ENCODE measurements at places on chromosomes 12 and 14.

GRCh38 chr14:52977798-52978197, 26.9 kb upstream of the FERMT2 start:
- no peak for DNase-seq

GRCh38 chr12:64582862-64583261, 27.4 kb upstream of the RASSF3 start:
- DNase-seq = no peak

GRCh38 chr14:22778084-22778483, 11.6 kb downstream of the OXA1L start:
- no peak for DNase-seq

DNA sequence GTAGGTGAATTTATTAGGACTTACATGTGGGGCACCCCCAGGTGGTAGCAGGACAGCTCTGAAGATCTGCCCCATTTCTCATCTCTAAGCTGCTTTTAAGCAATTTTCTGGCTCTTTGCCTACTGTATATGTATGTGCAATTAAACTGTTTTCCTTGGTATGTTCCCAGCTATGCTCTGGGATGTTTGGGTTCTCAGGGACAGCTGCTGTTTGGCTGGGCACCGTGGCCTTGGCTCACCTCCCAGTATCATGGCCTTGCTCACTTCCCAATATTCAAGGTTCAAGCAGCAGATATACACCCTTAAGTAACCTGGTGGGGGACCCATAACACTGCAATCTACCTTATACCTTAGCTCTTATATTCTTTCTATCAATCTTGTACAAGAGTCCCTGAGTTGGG, 53.7 kb upstream of the KITLG start:
- DNase-seq = no peak

- DNase-seq = no peak
These were observed 27.4 kb upstream of the BTBD6 start for GRCh38 chr14:105220699-105221597.

DNA sequence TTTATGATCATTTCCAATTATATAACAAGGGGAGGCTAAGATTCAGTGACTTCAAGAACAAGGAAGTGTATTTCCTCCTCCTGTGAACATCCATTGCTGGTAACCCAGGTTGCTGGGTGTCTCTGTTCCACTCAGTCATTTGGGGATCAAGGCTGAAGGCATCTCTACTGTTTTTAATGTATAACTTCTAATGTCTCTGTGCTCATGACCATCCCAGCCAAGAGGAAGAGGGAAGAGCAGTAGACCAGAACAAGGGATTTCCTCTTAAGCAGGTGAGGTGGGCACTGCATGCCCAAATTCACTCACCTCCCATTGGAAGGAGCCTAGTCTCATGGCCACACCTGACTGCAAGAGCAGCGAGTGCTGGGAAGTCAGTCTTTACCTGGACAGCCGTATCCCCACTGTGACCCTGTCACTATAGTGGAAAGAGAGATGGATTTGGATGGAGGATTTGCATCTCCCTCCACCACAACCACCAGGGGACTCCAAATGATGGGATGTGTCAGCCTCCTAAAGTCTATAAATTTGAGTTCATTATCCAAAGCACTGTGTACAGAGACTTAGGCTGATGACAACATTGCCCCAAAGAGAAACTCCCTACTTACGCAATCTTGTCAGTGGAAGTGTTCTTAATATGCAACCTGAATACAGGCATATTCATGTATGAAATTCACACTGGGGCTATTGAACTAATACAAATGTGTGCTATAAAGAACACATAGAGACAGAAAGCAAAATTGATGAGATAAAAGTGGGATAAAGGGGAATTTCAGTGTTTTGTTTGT, 368.7 kb downstream of the TMEM132D start:
- DNase-seq = no peak

GRCh38 chr12:18165422-18165871, 75.5 kb upstream of the RERGL start:
- no peak for DNase-seq

- DNase-seq = no peak
These were observed 841.1 kb downstream of the NRXN3 start for GRCh38 chr14:79011091-79011919.

DNA sequence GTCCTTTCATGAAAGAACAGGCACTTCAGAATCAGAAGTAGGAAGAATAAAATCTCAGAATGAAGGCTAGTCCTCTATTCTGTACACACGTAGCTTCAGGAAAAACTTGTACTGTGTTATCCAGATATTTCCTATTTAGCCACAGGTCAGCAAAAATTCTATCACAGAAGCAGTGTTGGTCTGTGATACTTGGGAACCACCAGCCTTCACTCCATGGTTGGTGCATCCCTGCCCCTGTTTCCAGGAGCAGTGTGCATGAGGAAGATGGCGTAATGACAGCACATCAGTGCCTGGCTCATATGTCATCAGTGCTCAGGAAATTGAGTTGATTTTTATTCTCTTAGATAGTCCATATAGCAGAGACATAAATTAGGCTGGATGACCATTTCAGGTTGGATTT, 87.7 kb downstream of the SAMD4A start:
- DNase-seq = no peak

- DNase-seq = no peak
These were observed 82.0 kb downstream of the CATSPERB start for GRCh38 chr14:91649930-91650329.

DNA sequence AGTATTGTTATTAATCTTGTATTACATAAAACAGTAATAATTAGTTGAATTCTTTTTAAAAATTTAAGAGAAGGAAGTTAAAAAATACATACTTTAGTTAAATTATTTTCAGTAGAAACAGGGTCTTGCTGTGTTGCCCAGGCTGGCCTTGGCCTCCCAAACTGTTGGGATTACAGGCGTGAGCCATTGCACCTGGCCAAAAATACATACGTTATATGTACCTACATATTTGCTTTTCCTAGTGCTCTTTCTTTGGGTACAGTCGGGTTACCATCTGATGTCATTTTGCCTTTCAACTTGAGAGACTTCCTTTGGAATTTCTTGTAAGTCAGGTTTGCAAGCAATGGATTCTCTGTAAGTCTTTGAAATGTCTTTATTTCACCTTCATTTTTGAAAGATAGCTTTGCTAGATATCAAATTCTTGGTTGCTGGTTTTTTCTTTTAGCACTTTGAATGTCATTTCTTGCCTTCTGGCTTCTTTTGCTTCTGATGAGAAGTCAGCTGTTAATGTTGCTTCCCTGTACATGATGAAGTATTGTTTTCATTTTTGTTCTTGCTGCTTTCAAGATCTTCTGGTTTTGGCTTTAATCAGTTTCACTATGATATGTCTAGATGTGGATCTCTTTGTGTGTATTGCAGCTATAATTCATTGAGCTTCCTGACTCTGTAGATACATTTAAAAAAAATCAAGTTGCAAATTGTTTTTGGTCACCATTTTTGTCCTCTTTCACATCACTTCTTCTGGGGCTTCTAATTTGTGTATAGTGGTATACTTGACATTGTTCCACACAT, 84.4 kb downstream of the SPATS2 start:
- no peak for DNase-seq

DNA sequence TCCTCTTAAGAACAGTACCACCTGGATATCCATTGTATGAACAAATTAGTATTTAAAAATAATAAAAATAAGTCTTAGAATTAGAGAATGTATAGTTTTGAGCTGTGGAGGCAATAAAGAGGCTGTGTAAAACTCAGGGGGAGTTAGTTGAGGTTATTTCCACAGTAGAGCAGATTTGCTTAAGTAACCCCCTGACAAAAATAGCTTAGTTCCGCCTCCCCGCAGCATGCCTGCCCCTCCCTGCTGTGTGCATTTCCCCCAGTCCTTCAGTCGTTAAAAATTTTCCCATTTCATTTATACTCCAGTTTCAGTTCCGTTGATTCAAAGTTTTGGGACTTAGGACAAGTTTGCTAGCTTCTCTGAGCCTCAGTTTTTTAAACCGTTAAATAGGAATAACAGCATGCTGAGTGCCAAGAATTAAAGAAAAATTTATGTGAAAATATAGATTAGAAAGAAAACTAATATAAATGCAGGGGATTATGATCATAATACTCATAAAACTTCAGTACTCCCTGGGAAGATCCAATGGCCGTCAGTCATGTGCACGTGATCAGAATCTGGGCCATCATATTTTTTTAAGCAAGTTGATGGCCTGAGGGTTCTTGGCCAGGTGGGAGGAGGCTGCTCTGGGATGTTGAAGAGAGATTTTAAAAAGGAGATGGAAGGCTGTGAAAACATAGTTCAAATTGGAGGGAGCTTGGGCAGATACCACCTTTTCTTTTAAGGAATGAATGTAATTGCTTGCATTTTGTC, 14.5 kb upstream of the SLC38A2 start:
- DNase-seq = no peak

DNA sequence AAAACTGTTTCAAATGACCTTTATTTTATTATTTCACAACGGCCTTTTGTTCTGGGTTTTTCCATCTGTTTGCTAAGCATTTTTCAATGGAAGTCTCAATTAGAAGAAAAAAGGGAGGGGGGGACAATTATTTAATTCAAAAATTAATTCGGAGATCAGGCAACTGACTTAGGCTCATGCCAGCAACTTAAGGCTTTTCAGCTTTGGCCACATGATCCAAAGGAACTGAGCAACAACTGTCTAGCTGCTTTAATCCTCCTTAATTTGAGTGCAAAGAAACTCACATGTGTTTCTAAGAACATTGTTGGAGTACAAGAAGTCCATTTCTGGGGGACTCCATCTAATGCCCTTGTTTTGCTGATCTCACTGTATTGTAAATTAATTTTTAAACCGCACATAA, 188.0 kb downstream of the EXOC5 start:
- no peak for DNase-seq

DNA sequence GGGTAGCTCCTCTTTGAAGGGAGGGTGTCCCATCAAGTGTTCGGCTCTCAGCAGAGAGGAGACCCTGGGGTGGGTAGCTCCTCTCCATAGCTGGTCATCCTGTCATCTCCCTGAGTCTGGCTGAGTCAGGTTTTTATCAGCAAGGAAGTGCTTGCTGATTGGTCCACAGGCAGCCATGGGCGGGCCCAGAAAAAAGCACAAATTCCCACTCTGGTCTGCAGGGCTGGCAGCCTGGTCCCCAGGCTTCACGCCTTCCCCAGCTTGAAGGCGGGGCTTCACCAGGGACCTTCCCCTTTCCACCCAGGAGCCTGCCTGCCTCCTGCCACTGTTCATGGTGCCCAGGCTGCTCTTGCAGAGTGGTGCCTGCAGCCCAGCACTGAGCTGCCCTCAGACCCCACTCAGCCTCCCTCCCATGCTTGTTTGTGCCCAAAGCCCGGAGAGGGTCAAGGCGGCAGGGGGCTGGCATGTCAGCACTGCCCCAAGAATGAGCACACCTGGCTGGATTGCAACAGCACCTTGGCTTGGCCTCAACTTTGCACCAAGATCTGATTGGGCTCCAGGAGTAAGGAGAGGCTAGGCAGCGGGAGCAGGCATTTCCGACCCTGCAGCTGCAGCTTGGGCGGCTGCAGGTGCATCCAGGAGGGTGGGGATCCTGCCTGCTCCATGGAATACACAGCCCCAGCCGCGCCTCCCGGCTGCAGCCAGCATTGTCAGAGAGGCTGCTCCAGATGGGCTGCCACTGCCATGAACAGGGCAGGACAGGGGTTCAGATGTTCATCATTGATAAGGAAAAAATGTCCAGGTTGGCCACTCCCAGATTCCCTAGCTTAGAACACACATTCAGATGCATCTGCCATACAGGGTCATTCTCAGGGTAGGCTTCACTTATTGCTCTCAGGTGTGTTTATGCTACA, 22.0 kb upstream of the WDR89 start:
- no peak for DNase-seq

DNA sequence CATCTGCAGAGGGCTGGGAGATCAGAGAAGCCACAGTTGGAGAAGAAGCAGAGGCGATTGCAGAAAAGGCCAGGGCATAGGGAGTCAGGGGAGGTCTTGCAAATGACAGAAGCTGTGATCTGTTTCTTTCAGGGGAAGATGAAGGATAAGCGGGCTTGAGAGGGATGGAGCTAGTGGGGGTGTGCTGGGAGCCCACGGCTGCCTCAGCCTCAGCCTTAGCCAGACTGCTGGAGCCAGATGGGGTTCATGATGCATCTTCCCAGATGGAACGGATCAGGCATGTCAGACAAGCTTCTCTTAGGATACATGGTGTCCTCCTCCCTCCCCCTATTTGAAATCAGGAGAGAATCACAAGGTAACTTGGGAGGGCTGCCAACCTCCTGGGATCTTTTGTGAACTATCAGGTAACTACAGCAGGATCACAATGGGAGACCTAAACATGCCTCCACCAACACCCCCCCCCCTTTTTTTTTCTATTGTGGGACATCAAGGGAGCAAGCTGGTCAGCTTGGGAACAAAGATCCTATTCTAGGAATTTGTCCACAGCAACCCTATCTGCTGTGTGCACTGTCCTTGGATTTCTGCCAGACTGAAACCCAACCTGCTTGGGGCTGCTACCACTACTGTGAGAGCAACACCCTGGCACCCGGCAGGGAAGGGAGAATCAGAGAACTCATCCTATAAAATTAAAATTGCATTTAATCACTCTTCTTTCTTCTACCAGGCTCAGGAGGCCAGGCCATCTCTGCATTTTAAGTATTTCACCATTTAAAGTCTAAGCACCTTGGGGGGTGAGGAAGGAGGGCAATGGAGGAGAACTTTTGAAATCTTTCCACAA, 10.7 kb upstream of the ATP2A2 start:
- DNase-seq = no peak

GRCh38 chr12:124592481-124593160, 25.2 kb upstream of the NCOR2 start:
- DNase-seq = no peak

GRCh38 chr14:105193916-105194782, 13.0 kb upstream of the NUDT14 start:
- no peak for DNase-seq

DNA sequence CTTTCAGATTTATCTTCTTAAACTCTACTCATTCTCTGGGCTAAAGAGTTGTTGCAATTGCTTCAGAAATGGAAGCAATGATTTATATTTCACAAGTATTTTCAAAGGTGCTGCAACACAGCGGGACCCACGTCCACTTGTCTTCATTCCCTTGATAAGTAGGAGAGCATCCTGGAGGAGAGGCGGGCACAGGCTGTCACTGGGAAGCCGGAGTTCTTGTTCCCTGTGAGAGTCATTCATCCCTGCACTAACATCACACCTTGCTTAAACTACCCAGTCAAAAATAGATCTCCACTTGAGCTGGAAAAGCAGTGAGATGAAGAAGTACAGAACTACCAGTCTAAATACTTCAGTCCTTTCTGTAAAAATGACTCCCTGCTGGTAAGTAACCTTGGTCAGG, 160.5 kb upstream of the RASSF8 start:
- DNase-seq = no peak

- no peak for DNase-seq
These were observed 224.6 kb downstream of the ANO2 start for GRCh38 chr12:5720381-5721005.
